Vagina (tissue), 2 donors: ENCODE measurements at places on chromosomes 4 and X.
A peak's percentile ranks its signal among the peaks of the same experiment; 100 is the strongest.

DNA sequence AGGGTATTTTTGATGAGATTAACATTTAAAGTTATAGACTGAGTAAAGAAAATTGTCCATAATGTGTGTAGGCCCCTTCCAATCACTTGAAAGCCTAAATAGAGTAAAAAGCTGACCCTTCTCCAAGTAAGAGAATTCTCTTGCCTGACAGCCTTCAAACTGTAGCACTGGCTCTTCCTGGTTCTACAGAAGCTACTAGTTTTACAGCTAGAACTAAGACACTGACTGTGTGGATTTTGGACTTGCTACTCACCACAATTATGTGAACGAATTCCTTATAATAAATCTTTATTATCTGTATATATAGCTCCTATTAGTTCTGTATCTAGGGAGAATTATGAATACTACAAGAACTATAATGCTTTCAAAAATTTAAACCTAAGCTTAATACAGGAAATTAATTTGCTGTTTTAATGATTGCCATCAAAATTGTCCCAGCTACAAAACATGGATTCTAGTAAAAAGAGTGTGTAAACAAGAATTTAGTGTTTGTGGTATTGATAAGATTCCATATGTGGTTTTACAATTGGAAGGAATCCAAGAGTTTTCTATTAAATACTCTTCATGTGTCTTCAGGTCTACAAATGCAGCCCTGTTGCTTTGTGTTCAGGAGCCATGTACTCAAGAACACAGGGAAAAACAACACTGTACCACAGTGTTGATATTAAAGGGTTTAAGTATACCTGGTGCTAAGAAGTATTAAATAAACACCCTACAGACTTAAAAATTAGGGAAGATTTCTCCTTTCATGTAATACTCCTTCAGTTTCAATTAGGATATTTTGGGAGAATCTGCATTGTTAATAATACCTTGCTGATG is 366.5 kb downstream of the CXXC4 start:
- no peak for DNase-seq

GRCh38 chr4:34309383-34309906 is 1934.9 kb downstream of the ARAP2 start:
- DNase-seq = no peak

DNA sequence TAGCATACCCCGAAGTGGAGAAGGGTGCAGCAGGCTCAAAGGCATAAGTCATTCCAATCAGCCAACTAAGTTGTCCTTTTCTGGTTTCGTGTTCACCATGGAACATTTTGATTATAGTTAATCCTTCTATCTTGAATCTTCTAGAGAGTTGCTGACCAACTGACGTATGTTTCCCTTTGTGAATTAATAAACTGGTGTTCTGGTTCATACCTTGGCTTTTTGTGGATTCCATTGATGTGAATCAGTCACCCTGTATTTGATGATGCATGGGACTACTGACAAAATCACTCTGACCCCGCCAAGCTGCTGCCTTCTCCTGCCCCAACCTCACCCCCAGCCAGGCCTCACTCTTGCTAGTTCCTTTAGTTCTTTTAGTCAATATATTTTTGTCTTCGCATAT is 32.7 kb downstream of the F9 start:
- DNase-seq = no peak

DNA sequence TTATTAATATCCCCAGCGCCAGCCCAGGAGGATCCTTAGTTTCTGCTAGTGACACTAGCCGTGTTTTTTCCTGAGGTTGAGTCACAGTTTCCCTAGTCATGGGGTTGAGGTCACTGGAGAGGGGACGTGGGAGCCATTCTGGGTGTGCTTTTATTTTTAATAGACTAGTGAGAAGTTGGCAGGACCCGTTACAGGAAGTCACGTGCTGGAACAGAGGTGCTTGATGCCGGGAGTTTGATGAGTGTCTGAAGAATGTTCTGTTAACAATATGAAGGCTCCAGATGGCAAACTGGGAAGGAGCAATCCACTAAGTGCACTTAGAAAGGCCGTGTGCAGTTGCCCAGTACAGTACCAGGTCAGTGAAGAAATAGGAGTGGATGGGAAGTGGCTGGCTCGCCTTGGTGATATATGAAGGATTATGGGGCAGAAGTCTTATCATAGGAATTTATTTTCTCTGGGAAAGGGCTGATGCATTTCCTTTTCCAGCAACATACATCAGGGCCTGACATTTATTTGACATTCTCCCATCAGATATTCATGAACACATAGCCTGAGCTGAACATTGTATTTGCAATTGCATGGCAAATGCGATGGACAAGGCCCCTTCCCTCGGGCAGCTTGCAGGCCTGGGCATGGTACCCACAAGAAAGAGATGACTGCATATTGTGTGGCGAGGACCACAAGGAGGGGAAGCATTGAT is 291.8 kb downstream of the FBXW7 start:
- DNase-seq = no peak

DNA sequence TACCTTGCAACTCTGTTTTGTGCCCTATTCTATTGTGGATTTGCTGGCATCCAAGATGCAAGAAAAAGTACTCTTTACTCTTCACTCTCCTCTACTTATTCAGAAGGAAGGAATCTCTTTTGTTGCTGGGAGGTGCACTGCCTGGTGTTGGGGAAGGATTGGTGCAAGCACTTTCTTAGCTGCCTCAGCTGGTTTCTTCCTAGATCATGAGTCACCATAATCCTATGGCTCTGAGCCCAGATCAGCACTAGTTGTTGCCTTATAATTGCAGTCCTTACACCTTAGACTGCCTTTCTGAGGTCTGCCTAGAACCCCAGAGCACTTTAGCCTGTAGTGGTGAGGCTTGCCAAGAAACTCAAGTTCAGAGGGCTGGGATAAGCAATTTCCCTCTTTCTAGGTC is 37.0 kb upstream of the CT83 start:
- DNase-seq = no peak

- DNase-seq = no peak
These were observed 285.4 kb downstream of the OPHN1 start for GRCh38 chrX:68147848-68148247.

DNA sequence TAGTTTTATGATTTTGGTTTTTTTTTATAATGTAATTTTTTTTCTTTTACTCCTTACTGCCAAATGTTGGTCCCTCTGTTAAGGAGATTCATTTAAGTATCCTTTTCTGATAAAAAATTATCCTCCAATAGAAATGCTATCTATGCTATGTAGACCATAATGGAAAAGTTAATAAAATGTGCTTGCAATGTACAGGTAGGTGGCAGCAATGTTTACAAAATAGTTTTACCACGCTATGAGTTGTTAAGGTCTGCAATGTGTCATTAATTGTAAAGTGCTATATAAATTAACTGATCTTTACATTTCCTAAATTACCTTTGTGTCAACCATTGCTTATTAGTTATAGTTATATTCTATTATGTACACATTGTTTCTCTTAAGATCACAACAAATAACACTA is 3.8 kb upstream of the CENPC start:
- DNase-seq = no peak

- DNase-seq = no peak
These were observed 40.5 kb downstream of the RRAGB start for GRCh38 chrX:55758033-55758432.

GRCh38 chr4:15042529-15043167 is 40.4 kb downstream of the CPEB2 start:
- DNase-seq = no peak

GRCh38 chrX:13938051-13938828 is 91.5 kb downstream of the GEMIN8 start:
- DNase-seq = no peak

GRCh38 chrX:149759824-149760223 is 14.0 kb upstream of the HSFX1 start:
- DNase-seq = peak; percentile 70

- DNase-seq = no peak
These were observed 172.9 kb downstream of the AFAP1 start for GRCh38 chr4:7766661-7767345.

DNA sequence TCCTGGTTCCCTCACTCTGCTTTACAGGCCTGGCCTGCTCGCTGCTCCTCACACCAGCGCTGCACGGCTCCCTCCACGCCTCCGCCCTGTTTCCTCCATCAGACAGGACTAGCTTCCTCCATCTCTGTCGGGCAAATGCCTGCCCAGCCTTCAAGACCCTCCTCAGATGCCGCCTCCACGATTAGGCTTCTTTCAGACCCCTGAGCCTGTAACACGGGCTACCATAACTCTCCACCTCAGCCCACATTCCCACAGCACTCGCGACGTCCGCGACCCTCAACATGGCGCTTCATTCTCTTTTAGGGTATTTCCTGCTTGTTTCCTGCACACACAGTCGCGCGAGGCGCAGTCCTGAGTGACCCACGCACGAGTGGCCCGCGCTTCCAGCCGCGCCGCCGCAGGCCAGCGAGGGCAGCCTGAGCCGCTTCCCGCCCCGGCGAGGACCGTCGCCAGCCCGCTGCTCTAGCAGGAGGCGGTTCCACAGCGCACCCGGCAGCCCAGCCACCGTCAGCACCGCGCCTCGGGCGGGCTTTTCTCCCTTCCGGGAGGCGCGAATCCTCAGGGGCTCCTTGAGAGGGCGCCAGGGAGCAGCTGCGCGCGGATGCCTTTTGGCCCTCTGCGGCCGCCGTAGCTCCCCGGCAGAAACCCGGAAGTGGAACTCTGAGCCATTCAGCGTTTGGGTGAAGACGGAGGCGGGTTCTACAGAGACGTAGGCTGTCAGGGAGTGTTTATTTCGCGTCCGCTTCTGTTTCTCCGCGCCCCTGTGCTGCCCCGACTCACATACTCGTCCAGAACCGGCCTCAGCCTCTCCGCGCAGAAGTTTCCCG is at the start of gene FRG1:
Gene FRG1 (plus strand): TSS at position 695 of the 827 bp plus-strand sequence. CDS start 138 bp downstream, outside the sequence.
- peak; percentile 98 for DNase-seq

DNA sequence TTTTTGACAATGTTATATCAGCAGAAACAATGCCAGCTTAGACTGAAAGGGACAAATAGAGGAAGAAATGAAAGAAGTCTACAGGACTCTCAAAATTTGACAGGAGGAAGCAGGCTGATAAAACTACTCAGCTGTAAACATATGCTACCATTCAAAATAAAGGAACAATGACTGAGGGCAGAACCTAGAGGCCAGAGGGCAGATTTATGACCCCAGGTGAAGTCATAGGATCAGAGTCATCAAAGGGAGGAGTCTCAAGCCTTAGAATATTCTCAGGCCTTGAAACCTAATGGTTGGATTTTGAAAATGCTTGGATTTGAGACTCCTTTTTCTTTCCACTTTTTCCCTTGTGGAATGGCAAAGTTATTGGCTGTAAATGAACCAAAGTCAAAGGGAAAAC is 17.0 kb upstream of the SYTL5 start:
- DNase-seq = no peak

DNA sequence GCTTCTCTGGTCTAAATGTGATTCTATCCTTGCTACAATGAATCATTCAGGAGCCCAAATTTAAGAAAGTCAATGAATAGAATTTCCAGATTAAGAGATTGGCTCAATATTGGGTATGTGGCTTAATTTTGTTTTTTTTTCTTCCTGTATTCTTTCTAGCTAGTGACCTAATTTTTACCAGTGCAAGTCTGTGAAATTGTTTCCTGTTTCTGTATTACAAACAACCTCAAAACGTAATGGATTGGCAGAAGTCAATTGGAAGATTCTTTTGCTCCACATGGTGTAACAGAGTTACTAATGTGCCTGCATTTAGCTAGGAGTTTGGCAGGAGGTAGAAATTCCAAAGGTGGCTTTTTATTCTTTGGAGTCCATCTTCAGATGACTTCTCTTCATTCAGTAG is 17.6 kb downstream of the DYNLT3 start:
- no peak for DNase-seq

DNA sequence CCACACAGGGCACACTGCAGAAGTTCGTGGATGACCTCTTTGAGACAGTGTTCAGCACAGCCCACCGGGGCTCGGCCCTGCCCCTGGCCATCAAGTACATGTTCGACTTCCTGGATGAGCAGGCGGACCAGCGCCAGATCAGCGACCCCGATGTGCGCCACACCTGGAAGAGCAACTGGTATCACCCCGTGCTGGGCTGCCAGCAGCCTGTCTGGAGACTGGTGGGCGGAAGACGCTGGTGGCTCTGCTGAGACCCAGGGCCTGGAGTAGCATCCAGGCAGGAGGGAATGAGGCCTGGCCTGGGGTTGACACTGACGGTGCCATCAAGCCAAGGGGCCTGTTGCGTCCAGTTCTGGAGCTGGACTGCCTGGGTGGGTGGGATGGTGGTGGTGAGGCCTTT is 8.6 kb downstream of the LAGE3 start:
- DNase-seq = no peak

DNA sequence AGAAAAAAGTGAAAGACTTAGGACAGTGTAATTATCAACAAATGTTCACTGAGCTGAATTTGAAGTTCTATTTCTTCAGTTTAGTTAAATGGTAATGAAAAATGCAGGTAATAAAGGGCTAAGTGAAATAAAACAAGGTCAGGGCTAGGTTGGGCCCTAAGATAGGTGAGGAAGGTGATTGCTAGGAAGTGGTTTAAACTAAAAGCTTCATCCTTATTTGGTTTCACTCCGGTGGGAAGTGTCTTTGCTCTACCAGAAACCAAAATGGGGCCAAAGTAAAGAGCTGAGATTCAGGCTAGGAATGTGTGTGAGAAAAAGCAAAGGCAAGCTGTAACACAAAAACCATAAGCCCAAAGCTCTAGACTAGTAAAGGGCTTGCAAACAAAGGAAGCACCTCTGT is 31.0 kb downstream of the TAB3 start:
- DNase-seq = no peak

DNA sequence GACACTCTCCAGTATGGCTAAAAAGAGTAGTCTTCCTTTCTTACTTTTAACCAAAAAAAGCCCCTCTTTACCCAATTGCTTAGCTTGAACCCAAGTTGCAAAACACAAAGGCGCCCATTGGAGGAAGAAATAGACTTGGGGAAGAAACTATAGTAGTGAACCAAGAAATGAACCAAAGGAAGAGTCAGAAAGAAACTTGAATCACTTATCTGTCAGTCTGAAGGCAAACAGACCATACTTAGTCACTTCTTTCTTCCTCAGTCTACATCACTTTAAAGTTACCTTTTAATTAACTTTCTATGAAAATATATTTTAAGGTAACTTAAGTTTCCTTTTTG is 161.4 kb upstream of the GIMD1 start:
- no peak for DNase-seq

DNA sequence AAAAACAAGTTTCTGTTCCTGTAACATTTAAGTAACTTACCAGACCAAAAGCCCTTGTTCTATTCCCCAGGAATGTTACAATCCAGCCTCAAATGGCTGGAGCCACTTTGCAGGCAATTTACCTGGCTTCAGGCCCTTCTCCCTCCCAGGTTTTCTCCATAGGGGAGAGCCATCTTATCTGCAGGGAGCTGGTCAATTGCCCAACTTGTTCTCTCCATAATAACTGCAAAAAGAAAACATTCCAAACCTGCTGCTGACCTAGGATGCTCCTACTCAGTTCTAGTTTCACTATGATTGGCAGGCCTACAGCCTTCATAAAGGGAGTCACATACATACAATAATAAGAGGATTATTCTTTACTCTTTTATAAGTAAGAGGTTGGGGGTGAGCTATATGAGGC is 670.7 kb downstream of the PCDH7 start:
- no peak for DNase-seq

DNA sequence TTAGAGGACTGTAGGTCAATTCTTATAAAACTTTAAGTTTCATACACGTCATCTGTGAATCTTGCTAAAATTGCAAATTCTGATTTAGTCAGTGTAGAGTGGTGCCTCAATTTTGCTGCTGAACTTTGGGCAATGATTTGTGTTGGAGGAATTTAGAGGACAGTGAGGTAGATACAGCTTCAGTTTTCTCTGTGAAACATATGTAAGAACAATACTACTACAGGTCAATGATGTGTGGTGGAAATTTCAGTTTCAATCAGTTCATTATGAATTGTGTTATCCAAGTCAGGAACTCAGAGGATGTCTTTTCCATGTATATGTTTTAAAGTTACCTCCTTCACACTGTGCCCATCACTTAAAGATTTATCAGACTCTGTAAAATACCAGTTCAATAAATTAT is 1597.8 kb upstream of the PCDH10 start:
- no peak for DNase-seq
